ENCODE measurements at places on chromosomes 6 and 20. TPM values are rescaled to one million over a fixed set of nuclear protein-coding genes. Genes with fewer than 3 reads are reported as not detected.

DNA sequence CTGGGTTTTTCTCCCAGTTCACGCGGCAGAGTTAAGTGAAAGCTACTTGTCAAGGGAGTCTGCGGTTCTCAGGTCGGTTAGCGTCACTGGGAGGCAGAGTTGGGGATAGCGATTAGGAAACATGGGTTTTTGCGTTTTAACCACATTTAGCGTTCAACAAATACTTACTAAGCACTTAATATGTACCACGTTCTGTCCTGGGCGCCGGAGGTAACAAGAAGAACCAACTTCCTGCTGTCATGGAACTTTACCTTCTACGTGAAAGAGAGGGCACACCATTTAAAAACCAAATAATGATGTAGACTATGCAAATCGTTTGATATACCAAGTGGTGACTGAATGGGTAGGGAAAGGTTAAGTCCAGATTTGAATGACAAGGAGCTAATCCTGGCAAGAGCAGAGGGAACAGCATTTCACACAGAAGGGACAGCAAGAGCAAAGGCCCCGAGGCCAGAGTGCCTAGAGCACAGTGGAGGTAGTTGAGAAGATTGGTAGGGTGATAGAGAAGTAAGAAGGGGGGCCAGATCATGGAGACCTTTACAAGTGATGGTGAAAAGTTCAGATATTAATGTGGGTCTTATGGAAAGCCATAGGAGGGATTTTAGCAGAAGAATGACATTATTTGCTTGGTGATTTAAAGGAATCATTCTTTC lies 744 bp downstream of the RIOK1 start:
- no peak for DNase-seq

DNA sequence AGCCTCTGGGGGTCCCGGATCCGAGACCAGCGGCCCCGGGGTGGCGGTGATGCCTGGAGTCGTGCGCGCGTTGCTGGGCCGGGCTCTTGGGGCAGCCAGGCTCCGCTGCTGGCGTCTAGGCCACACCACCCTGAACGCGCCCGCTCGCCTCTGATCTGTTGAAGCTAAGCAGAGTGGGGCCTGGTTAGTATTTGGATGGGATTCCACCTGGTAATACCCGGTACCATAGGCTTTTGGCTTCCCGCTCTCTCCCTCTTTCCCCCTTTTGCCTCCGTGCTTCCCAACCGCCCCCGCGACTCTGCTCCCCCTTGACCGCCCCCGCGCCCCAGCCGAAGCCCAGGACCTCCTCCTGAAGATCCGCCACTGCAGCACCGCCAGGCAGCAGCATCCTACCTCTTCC lies 1383.5 kb upstream of the DEFB115 start:
- no peak for DNase-seq

CALHM4 gene
- polyA plus RNA-seq: 0.88 TPM

DNA sequence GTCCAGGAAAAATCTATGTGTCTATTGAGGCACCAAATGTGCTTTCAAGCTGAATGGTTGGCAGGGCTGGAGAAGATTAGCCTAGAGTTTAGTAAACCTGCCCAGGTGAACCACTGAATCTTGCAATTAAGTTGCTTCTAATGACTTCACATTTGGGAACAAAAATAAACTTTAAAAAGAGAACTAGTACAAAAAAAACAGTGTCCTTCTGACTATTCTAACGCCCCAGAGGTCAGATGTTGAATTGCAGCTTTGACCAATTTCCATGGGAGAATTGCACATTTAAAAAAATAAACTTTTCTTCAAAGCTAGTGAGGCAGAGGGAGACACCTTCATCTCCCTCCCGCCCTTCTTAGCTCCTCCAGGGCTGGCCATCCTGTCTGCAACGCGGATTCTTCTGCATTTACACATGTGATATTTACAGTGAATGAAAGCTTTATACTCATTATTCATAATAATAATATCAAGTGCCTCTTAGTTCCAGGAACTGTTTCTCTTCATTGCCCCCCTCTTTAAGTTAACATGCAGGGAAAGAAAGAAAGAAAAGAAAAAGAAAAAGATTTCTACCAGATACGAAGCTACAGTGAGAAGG lies 270.2 kb downstream of the SMOC2 start:
- no peak for DNase-seq

DNA sequence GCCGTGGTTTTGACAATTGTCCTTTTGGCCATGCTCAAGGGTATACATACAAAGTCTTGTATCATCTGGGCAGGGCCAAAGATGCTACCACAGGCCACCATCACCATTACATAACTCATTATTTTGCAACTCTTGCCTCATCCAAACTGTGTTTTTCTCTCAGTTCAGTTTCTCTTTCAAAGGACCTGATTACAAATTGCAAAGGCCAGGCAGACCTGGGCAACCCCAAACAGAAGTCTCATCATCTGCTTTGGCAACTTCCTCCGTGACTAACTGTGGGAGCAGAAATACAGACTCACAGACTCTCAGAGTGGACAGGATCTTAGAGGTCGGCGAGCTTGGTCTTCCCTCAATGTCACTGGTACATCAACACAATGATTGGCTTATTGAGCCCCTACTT lies 117.8 kb upstream of the NEDD9 start:
- DNase-seq: no peak

DNA sequence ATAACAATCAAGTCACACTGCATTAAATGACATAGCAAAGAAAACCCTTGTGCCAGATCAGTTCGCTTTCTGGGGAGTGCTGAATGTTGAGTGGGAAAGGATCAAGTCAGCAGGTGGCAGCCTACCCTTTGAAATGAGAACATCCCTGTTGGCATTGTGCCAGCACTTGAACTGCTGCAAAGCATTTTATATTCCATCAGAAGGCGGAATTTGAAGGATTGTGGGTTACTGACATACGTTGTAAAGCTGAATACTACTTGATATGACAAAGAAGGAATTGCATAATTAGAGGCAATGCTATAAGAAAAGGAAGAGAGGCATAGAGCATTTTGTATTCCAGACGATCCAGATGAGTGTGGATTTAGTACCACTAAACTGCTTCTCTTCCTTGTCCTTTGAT lies 26.5 kb downstream of the BCKDHB start:
- peak; percentile 30 for DNase-seq

- DNase-seq: no peak
These were observed 94.4 kb downstream of the MYO6 start for GRCh38 chr6:75843396-75843795.

PBX2 gene
- polyA plus RNA-seq: 191 TPM

Data from renal cortex interstitium (tissue), 15 donors.